ENCODE measurements at places on chromosomes 3 and 15.

DNA sequence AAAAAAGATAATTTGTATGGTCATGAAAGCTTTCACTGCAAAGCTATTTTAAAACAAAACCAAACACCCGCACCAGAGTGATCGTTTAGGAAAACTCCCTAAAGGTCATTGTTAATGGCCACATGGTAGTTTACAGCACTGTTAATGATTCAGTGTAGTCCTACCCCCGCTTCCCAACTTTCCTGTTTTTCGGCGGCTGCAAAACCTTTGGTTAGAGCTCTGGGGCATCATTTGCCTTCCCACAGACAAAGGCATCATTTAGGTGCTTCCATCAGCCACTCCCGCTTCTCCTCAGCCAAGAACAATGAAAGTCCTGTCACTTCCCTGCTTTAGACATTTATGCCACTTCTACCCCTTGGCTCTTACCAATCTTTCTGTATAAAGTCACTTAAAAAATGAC is 10.6 kb downstream of the MELTF start:
- no peak for DNase-seq

GRCh38 chr3:42685891-42686820 is 819 bp downstream of the KLHL40 start:
- no peak for DNase-seq

DNA sequence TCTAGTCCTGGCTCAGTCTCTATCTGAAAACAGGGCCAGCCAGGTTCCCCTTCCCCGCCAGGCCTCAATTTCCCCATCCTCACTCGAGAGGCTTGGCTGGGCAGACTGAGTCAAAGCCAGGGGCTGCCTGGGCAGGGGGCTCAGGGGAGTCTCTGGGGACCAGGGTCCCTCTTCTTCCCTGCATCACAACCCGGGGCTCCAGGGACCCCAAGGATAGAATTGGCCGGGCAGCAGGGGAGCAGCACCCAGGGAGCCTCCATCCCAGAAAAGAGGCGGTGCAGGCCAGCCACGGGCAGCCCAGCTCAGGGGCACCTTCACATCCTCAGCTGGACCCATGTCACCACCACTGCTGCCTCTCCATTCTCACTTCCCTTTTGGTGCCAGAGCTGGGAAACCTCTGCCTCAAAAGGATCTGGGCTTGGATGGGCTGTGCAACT is 13.3 kb upstream of the PLXND1 start:
- DNase-seq = no peak

DNA sequence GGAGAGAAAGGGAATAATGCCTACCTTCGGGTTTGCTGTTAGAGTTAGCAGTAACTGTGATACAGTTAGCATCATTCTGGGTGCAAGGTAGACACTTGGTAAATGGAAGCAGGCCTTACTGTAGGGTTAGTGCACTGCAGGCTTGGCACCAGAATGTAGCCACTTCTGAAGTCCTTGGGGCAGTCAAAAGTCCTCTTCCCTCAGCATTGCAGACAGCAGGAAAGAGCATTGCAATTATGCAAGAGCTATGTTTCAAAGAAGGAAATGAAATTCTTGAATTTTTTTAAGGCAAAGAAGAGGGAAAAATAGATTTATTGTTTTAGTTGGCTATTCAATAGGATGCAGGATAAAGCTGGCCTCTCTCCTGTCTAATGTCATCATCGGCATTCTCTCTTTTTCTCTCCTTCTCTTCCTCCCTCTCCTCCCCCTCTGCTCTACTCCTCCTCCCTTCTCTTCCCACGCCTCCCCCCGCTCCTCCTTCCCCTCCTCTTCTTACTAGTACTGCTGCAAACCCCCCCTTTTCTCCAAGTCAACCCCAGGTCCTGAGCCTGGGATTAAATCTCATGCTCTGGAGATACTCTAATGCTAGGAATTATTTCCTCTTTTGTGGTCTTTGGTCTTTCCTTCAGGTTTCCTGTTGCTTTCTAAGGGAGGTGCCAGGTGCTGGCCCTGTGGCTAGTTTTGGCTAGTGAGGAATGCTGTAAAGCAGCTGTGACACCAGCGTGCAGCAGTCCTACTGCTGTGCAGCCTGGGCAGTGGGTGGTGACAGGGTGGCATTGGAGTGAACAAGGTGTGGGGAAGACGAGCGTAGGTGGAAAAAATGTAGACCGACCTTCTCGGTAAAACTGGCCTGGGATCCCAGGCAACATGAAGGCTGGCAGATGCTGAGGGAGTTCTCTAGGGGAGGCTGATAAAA is 21.7 kb downstream of the EEFSEC start:
- DNase-seq = no peak

GRCh38 chr15:45117308-45118130 is 3.4 kb downstream of the DUOXA2 start:
- DNase-seq = no peak

DNA sequence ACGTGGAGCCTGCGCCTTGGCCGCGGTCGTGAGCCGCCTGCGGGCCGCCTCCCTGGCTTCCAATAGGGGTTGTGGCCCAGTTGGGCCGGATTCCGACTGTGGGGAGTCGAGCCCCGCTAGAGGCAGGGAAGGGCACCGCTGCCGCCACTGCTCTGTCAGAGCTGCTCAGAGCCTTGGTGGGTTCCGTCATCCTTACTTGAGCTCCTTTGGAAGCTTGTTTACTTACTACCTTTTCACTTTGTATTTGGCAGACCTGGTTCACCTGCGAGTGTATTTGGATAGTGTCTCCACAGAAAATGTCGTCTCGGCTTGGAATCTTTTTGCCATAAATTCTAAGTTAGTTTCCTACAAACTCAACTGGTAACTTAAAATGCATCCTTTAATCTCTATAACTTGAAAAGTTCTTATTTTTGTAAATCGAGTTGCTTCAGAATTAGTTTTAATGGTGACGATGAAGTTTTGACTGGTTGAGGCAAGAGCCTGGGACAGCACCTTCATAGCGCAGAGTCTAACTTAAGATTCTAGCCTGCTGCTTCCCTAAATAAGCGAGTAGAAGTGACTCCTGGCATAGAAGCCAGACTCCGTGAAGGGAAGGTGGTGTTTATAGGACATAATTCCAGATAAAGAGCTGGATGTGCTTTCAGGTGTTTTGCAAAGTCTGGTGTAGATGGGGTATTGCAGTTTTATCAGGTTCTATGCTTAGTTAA is 800 bp downstream of the DAG1 start:
- DNase-seq = no peak

DNA sequence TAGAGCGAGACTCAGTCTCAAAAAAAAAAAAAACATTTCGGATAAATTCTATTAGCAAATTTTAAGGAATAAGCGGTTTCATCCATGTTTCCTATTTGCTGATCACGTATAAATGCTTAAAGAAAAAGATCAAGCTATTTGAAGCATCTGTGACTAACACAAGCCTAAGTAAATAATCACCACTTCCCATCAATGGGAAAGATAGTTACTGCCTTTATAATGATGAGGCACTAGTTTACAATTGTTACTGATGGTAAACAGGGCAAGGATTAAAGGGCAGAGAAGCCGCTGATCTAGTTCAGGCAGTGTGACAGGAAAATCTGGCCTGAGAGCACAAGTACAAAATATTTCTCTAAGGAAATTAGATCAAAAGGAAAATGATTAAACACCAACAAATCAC is 13.7 kb downstream of the CLPX start:
- DNase-seq = no peak

DNA sequence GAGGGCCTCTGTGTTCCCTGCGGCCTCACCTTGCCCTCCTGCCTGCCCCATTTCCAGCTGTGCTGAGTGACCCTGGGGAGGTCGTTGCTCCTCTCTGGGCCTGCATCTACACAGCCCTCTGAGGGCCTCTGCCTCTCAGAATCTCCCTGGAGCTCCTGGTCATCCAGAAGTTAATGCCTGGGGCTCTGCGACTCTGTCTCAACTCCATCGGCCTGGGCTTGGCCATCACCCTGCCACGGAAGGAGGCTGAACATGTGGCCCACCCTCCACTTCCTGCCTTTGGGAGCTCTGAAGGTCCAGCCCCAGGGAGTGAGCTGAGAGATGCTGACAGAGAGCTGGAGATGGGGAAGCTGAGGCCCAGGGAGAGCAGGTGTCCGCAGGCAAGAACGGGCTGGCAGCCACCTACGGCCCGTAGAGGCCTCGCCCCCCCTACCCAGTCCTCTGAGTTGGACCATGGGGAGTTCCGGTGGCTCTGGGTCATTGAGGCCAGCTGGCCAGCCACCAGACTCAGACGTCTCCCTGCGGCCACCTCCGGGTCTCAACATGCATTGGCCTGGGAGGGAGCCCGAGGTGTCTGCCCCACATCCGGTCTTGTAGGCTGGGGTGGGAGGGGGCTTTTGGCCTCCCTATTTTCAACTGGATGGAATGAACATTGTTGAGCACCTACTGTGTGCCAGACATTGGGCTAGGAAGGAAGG is 34.2 kb downstream of the GRIP2 start:
- DNase-seq = no peak

DNA sequence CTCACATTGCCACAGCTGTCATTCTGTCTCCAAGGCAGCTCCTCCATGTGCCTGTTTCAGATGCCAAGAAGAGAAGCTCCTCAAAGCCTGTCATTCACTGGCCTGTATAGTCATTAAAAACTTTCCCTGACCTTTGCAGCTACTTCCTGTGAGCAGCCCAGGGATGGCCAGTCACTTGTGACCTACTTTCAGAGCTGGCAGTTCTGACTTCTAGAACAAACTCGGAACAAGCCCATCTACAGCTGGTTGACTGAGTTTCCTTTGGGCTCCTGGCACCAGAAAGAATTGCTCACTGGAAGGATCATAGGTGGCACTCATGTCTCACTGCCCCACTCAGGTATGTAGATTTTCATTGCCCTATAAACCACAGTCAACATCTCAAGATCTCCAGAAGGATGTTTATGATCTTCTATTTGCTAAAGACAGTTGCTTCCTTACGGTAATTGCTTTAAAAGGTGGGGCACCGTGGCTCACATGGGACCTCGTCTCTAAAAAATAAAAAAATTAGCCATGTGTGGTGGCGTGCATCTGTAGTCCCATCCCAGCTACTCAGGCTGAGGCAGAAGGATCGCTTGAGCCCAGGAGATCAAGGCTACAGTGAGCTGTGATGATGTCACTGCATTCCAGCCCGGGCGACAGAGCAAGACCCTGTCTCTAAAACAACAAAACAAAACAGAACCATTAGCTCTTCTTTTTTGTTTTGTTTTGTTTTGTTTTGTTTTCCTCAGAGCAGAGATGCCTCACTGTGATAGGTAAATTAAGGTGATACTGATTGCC is 11.2 kb upstream of the ATP13A3 start:
- no peak for DNase-seq

DNA sequence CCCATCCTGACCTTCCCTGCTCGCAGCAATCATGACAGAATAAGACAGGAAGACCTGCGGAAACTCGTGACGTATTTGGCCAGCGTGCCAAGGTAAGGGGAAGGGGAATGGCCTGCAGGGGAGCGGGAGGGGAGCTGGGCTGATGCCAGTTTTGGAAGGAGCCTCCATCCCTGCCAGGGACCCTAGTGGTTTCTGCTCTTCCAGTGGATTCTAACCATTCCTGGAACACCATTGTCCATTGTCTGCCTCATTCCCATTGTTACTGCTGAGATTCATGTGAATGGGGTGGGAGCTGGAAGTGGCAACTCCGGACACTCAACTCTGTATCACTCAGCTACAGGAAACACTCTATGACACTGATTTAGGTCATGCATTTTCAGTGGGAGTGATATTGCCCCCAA is 242.9 kb upstream of the ROPN1 start:
- DNase-seq = no peak

DNA sequence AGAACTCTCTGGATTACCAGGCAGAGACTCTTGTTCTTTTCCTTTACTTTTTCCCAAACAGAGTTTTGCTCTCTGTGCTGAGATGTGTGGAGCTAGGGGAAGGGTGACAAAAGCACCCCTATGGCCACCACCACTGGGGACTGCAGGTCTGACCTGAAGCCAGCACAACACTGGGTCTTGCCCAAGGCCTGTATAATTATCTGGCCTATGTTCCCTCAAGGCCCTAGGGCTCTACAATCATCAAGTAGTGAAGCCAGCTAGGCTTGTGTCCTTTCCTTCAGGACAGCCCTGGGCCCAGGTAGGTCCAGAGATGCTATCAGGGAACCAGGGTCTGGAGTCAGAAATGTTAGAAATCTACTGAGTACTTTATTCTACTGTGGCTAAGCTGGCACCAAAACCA is 28.4 kb downstream of the MYO1E start:
- DNase-seq = no peak

- DNase-seq = no peak
Observed at GRCh38 chr3:77052051-77052501, 12.2 kb downstream of the ROBO2 start.

GRCh38 chr15:46502667-46503066 is 867.8 kb downstream of the SQOR start:
- DNase-seq = no peak

GRCh38 chr3:82055792-82056191 is 294.3 kb upstream of the GBE1 start:
- DNase-seq = no peak

GRCh38 chr3:112247350-112247749 is 46.7 kb downstream of the SLC9C1 start:
- DNase-seq = no peak

DNA sequence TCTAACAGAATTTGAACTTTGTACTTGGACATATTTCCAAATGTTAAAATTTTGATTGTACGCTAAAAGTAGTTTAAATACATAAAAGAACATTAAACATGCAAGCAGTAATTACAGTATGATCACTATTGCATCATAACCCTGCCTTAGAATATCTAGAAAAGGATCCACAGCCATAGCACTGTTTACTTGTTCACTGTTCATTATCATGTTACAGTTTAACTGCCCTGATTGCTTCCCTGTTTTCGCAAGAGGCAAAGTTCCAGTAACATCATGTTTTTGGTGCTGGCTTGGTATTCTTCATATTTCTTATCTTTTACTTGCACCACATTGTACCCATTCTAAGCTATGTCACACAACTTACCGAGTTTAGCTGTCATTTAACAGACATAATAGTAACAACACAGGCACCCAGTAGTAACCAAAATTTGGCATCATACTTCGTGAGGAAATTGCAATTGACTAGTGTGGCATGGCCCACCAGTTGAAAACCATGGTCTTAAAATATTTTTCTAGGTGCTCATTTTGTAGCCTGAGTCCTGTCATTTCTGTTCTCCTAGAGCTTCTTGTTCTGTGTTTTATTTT is 13.3 kb upstream of the TMEM87A start:
- no peak for DNase-seq

DNA sequence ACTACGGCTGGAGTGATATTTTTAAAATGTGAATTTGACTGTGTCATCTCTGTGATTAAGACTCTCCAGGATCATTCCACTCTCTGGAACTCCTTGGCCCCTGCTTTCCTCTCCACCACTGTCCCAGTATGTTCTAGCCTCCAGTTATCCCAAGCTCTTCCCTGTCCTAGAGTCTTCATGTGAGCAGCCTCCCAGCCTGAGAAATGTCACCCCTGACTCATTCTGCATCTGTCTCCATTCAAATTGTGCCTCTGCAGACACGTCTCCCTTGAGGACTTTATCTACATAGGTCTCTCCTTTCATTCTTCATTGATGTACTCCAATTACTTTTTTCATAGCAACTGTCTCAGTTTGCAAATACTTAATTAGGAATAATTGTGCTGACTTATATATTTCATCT is 317.7 kb upstream of the ADAMTS9 start:
- DNase-seq = no peak

- no peak for DNase-seq
Observed at GRCh38 chr3:49412632-49413337, 562 bp downstream of the TCTA start.

Data from AG04449 (cell line).